Omental fat pad (tissue), 4 donors: ENCODE measurements at places on chromosomes 3 and 15. TPM values are rescaled to one million over a fixed set of nuclear protein-coding genes. Genes with fewer than 3 reads are reported as not detected.

Gene BBS4
- 16.6 TPM for total RNA-seq

Gene PLA2G4E
- not detected for total RNA-seq

DNA sequence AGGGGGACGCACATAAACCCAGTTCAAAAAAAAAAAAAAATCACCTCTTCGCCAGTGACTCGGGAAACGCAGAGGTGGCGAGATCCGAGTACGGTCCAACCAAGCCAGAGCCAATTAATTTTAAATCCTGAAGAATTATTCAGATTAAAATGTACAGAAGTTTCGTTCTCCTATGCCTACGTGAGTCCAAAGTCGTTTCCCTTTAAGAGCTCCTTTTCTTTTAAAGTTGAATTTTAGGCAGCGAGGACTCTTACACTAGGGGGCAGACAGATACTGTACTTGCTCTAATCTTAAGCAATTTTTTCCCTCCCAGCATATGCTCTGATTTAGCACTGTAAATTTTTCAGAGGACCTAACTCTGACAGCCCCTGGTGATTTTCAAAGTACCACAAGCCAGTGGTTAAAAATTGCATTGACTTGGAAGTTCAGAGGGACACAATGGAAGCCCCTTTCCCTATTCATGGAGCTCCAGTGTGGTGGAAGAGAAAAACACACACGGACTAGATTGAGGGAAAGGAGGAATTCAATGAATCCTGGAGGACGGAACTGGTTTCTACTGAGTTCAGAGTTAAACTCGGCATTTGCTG, 3.3 kb upstream of the NR2F2 start:
- no peak for DNase-seq

Gene NOX5
- total RNA-seq: 0.56 TPM

Gene KNG1
- not detected for total RNA-seq

Gene MYO5C
- total RNA-seq: 7.7 TPM

Gene PLSCR5
- total RNA-seq: not detected
